ENCODE measurements at places on chromosomes 3 and 15.

- DNase-seq = no peak
These were observed 2.0 kb downstream of the FOXL2NB start for GRCh38 chr3:138949002-138949418.

- no peak for DNase-seq
These were observed 8.2 kb downstream of the LRIG1 start for GRCh38 chr3:66492672-66493071.

GRCh38 chr3:149812165-149812605, 830 bp upstream of the RNF13 start:
- DNase-seq = no peak

- DNase-seq = no peak
These were observed 702.3 kb downstream of the SI start for GRCh38 chr3:164375995-164376394.

GRCh38 chr3:197343656-197344408, 45.4 kb upstream of the DLG1 start:
- no peak for DNase-seq

DNA sequence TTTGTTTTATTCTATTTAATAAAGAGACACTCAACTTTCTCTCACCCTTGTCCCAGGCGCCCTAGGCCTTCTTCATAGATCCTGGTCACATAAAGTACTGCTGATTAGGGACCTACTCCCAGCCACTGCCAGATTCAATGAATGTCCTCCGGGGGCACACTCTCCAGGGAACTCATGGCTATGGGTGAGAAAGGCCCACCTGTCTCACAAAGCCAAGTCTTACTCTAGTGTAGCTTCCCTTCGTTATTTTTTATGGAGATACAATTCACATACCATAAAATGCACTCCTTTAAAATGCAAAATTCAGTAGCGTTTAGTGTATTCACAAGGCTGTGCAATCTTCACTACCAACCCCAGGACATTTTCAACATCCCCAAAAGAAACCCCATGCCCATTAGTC, 87.8 kb downstream of the ADCY5 start:
- DNase-seq = no peak

DNA sequence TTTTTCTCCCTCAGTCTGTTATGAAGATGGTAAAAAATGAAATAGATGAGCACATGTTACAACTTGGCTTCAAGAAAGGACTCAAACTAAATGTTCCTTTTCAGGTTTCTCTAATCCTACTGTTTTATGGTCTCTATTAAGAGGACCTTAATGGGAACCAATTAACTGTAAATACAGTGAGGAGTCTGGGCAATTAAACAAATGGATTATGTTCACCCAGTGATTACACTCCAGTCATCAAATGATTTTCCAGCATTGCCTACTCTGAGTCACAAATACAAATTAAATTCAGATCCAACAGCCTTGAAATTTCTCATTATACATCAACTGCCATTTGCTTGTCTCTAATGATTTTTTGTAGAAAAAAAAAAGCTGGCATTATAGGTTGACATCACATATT, 129.2 kb downstream of the NEK10 start:
- DNase-seq = no peak

DNA sequence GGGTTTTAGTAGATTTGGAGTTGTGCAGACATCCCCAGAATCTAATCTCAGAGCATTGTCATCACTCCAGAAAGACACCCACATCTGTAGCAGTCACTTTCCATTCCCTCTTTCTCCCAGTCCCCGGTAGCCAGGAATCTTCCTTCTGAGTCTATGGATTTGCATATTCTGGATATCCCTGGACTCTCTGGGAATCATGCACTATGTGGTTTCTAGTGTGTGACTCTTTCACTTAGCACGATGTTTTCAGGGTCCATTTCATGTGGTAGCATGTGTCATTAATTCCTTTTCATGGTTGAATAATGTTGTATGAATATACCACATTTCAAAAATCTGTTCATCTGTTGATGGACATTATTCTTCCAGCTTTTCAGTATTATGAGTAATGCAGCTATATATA, 29.3 kb downstream of the FBLN2 start:
- no peak for DNase-seq

- no peak for DNase-seq
These were observed 9.2 kb downstream of the IGF2BP2 start for GRCh38 chr3:185815391-185816282.

- no peak for DNase-seq
These were observed 41.8 kb upstream of the GOLM2 start for GRCh38 chr15:44246521-44247268.

- no peak for DNase-seq
These were observed 1.5 kb upstream of the NMNAT3 start for GRCh38 chr3:139679220-139679775.

- DNase-seq = no peak
These were observed 34.5 kb upstream of the TMEM42 start for GRCh38 chr3:44827196-44827595.

- no peak for DNase-seq
These were observed 10.9 kb upstream of the DLL4 start for GRCh38 chr15:40918146-40918798.

- no peak for DNase-seq
These were observed 16.3 kb upstream of the TRPM7 start for GRCh38 chr15:50702762-50703334.

GRCh38 chr15:91627473-91628278, 225.8 kb upstream of the SLCO3A1 start:
- DNase-seq = no peak

- no peak for DNase-seq
These were observed 8.2 kb downstream of the THOC7 start for GRCh38 chr3:63855333-63855940.

DNA sequence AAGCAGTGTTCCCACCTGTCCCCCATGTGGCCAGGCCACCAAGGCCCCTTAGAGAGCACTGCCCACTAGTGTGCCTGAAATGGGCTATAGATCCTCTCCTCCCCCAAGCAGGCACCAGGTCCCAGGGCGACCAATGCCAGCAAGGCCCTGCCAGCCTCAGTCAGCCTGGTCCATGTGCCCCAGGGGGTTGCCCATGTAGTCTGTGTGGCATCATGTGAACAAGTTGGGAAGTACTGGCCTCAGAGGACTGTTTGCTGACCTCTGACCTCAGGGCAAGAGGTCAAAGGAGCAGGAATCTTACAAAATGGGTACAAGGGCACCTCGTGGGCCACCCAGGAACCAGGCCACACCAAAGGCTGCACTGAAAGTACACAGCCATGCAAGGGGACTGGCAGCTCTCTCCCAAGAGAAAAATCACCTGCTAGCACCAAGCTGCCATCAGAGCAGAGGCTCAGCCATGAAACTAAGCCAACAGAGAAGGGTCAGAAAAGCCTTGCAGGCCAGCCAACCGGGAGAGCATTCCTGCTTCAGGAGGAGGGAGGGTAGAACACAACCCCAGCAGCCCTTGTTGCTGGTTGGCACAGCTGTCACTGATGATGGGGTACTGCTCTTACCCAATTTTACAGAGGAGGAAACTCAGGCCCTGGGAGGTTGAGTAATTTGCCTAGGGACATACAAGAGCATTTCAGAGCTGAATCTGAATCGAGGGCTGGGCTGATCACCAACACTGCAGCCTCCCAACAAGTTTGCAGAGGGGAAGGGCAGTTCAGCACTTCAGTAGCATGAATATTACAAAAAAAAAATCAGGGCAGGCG, 5.2 kb upstream of the FURIN start:
- no peak for DNase-seq

DNA sequence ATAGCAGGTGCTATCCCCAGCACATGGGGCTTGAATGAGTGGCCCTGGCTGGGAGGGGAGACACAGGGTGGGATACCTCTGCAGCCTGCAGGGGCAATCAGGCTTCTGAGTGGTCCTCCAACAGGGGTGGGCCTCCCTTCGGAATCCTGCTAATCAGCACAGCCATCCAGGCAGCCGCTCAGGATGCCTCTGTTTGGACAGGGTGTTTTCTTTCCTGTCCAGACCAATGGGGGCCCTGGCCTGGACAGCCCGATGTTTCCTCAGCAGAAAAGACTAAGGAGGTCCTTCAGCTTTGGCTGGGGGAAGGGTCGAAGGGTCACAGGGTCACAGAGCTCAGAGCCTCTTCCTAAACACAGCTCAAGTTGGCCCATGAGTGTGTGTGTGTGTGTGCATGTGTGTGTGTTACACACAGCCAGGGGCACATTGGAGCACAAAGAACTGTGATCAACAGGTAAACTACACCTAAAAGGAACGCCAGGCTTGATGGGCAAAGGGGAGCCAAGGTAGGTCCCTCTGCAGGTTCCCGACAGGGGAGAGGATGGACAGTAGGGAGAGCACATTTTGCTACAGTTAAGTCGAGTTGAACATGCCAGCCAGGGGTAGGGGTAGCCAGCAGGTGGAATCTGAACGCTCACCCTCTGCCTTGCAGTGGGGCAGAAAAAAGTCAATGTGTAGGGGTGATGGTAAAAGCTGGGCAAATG, 1.1 kb upstream of the HAPLN3 start:
- no peak for DNase-seq

GRCh38 chr15:70569714-70570231, 193.6 kb downstream of the UACA start:
- DNase-seq = no peak

GRCh38 chr15:66646308-66646707, 55.7 kb upstream of the SMAD6 start:
- DNase-seq = no peak

GRCh38 chr15:68418611-68419161, 13.3 kb downstream of the ITGA11 start:
- no peak for DNase-seq

DNA sequence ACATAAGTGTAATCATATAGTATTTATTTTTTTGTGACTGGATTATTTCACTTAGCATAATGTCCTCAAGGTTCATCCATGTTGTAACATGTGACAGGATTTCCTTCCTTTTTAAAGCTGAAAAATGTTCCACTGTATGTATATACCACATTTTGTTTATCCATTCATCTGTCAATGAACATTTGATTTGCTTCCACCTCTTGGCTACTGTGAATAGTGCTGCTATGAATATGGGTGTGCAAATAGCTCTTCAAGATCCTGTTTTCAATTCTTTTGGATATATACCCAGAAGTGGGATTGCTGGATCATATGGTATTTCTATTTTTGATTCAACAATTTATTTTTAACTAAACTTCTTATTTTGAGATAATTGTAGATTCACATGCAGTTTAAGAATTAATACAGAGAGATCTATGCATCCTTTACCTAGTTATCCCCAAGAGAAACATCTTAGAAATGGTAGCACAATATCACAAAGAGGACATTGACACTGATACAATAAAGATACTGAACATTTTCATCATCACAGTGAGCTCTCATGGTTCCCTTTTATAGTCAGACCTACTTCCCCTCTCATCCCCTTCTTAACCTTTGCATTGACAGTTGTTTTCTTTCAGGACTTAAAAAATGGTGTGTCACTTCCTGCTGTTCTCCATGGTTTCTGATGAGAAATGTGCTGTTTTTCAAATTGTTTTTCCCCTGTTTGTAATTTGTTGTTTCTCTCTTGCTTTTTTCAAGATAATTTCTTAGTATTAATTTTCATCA, 90.1 kb downstream of the SATB1 start:
- no peak for DNase-seq

DNA sequence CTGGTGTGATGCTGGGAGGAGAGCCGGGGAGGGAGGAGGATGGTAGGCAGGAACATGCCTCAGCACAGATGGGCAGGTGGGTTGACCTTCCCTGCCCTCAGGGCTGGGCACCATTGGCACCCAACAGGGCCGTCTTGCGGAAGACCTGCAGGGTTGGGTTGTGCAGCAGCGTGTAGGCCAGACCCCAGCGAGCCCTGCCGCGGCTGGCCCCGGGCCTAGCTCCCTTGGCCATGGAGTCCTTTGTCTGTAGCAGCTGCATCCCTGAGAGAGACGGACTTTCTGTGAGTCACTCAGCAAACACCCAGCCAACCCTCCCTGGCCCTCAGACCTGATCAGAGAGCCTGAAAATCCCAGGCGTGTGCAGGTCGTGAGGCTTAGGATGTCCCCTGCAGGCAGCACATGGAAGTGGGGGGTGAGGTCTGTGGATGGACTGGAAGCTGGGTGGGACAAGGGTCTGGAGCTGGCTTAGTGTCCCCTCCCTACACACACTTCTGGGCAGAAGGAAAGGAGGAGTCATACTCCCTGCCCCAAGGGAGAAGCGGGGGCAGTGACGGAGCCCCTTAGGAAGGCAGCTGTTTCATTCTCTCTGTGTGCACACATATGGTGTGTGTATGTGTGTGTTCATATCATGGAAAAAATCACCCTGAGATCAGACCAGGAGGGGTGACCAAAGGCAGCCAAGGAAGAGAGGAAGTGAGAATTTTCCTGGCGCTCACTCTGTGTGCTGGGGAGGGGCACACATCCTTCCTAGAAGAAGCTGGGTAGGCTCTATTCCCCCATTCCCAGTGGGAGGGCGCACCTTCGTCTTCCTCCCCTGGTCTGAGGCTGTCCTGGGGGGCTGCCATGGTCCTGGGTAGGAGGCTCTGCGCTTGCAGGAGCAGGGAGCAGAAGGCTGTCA, 6.7 kb downstream of the ISLR start:
- no peak for DNase-seq

DNA sequence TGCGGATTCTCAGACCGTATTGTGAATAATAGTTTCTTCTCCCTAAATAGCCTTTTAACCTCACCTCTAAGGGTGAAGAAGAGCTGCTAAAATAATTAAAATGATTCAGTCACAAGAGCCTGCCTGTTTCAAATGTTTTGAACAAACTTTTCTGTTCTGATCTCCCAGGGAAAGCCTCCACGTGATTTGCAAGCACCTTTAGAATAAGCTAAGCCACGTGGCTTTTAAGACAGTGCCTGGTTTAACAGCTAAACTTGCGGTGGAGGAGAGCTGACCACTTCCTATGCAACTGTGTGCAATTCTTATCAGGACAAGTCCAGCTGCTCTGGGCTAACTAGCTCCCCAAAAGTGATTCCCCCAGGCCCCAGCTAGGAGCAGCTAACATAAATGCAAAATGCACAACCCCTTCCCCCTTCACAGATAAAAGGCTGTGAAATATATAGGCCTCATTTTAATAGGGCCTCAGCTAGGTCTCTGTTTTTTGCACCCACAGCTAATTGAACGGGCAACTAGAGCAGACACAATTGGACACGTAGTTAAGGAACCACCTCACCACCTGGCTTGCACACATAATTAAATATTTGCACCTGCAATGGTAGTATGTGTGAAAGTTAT, 401.2 kb upstream of the NR2F2 start:
- no peak for DNase-seq

DNA sequence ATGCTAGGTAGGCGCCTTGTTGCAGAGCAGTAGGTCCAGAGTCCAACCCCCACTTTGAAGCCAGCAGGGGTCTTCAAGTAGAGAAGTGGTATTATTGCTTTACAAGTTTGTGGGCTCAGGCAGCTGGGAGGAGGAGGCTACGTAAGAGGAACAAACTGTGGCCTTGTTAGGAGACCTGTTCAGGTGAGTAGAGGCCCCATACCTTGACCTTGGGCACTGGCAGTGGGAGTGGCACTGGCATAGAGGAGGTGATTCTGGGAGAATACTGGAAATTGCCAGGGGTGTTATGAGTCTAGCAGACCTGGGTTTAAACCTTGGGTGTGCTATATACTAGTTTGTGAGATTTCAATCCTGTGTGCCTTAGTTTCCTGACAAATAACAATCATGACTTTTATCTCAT, 34.6 kb upstream of the SCAANT1 start:
- no peak for DNase-seq

Data from stimulated activated CD8-positive, alpha-beta memory T cell treated with anti-CD3 and anti-CD28 coated beads, Interleukin-15, amount 100 ng/mL, for 24 hours (primary cell).